ENCODE measurements at places on chromosomes 11 and 22.

GRCh38 chr11:131658952-131659351 lies 288.5 kb downstream of the NTM start:
- DNase-seq, result no peak

DNA sequence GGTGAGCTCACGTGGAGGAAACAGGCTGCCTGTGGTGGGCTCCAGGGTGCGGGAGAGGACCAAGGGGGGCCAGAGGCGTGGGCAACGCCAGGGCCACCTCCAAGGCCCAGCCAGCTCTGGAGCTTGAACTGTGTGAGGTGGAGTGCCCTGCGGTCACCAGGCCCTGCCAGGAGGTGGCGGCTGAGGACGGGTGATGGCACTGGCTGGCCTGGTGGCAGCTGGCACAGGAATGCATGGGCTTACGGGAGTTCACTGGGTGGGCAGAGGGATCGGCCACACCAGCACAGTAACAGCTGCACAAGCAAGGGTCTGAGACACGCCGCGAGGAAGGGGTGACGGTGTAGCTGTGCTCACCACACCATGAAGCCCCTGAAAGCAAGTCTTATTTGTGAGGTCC lies 15.8 kb downstream of the TOLLIP start:
- DNase-seq, result no peak

DNA sequence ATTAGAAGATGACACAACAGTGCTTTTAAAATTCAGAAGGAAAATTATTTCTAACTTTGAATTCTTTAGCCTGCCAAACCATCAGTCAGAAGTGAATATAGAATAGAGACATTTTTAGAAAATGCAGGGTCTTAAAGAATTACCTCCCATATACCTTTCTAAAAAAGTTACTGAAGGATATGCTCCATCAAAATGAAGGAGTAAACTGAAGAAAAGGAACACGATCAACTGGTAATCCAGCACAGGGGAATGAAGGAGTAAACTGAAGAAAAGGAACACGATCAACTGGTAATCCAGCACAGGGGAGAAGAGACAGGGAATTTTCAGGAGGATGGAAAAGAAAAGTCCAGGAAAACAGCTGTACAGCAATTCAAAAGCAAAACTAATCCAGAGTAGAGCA lies 75.4 kb upstream of the LDLRAD3 start:
- DNase-seq, result no peak

DNA sequence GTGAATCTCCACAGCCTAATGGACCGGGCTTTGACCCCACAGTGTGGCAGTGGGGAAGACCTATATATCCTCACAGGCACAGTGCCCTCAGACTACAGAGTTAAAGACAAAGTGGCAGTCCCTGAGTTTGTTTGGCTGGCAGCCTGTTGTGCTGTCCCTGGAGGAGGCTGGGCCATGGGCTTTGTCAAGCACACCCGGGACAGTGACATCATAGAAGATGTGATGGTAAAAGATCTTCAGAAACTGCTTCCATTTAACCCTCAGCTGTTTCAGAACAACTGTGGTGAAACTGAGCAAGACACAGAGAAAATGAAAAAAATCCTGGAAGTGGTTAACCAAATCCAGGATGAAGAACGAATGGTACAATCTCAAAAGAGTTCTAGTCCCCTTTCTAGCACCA lies 39.0 kb downstream of the ENDOD1 start:
- no peak for DNase-seq

- no peak for DNase-seq
These were observed 3.3 kb downstream of the MAP4K2 start for GRCh38 chr11:64799623-64800302.

DNA sequence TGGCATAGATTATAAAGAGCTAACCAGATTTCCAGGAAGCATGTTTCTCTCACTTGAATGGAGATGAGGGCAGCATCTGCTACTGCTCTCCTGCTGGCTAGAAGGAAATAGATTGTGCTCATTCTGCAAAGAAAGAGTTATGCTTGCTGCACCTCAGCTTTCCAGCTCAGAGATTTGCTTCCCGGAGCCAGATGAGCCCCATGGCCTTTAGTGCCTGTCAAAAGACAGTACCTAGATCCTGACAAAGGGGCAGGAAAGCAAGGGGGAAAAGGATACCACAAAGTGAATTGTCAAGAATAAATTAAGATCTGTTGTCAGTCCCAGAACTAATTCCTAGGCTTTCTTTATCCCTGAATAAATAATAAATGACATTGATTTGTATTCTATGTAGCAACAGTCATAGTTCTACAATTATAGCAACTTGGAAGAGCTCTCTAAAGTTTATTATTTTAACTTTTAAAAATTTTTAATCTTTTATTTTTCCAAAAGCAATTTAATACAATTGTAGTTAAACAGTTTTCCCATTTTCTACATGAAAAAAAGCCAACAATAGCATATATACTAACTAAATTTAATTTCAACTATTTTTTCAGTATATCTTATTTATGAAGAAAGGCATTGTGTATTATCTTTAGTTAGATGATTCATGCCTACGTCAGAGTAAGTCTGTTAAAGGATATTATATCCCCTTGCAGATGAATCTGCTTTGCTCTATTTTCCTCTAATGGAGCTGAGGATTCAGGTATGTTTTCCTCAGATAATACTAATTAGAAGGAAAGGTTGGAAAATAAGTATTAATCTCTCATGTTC lies 306.1 kb upstream of the DDI1 start:
- no peak for DNase-seq

DNA sequence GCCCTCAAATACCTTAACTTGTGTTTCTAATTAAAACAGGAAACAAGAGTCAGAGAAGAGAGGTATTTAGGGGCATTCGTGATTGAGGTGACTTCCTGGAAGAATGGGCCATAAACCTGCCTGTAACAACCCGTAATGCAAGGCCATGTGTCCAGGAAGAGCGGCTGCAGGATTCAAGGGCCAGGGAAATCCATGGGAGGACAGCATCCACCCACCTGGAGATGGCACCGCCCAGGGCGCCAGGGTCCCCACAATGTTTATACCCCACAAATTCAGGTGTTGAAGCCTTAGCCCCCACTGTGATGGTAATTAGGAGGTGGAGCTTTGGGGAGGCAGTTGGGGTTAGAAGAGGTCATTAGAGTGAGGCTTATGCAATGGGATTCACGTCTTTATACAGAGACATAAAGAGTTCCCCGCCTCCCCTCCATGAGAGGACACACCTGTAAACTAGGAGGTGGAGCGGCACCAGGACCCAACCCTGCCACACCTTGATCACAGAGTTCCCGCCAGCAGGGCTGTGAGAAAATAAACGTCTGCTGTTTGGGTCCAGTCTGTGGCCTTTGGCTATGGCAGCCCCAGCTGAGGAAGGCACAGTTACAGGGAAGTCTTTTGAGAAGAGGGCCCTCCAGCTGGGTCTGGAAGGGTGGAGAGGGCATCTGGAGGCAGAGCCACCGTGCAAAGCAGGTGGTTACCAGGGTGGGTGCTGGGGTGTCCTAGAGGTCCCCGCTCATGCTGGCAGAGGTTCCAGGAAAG lies 1394.3 kb downstream of the TBC1D22A start:
- DNase-seq, result no peak

DNA sequence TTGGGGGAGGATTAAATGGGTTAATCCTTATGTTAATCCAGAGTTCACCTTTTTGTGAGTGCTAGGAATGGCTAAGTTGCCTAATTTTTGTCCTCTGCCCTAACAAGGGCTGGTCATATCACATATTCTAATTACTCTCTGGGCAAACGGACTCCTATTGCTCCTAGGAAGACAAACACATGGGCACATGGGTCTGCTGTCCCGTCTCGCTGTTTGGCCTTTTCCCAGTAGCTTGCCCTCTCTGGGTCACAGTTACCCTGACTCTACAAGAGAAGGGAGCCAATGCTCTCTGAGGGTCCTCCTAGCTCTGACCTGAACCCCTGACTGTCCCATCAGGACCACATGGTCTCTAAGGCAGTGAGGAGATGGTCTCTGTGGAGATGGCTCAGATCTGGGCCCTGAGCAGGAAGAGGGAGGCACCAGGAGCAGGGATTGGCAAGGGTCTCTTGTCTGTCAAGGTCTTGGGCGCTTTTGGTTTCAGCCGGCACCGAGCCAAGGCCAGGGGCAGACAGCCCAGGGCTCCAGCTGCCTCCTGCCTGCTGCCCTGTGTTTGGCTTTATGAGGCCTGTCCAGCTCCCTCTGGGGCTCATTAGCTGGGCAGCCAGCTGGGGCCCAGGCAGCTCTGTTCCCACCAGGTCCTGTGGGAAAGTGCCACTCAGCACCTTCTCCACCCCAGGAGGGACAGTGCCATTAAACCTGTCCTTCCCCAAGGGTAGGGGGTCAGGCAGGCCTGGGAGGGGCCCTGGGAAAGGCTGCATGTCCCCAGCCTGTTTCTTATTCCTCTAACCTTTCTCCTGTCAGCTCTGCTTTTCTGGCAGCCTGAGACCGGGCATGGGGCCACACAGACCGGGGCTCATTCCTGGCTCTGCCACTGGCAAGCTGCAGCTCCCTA lies 559.9 kb downstream of the MN1 start:
- DNase-seq, result no peak

DNA sequence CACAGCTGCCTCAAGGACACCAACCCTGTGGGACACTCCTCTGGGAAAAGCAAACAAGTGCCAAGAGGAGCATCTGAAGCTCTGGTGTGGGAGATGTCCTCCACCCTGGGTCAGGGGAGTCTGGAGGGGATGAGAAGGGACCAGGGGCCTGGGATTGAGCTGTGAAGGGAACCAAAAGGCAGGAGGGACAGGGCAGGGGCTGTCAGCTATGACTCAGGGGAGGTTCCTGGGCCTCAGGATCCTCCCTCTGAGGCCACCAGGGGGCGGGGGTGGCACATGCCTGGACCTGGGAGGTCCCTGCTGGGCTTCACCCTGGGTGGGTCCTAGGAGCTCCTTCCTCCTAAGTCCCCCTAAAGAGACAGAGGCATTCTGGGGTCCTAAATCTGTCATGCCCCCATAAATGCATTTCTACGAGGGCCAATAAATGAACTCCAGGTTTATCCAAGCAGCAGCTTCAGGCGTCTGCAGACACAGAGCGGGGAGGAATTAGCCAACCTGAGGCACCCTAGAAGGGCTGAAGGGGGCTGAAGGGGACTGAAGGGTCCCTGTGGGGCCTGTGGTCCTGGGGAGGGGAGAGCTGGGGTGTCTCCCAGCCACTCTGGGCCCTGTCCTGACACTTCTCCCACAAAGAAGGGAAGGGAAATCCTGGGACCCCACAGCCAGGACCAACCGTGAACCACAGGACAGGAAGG lies 31.9 kb upstream of the IGLL5 start:
- peak; percentile 66 for DNase-seq

- no peak for DNase-seq
These were observed 20.9 kb upstream of the MPPED1 start for GRCh38 chr22:43390872-43391271.

- no peak for DNase-seq
These were observed 73.7 kb downstream of the ABTB2 start for GRCh38 chr11:34284156-34284555.

DNA sequence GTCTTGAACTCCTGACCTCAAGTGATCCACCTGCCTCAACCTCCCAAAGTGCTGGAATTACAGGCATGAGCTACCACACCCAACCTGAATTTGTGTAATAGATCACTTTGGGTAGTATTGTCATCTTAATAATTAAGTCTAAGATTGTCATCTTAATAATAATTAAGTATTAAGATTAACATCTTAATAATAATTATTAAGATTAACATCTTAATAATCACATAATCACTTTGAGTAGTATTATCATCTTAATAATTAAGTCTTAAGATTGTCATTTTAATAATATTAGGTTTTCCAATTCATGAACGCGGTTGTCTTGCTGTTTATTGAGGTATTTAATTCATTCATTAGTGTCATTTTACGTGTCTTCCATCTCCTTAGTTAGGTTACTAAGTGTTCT lies 8.2 kb downstream of the MOV10L1 start:
- DNase-seq, result no peak

DNA sequence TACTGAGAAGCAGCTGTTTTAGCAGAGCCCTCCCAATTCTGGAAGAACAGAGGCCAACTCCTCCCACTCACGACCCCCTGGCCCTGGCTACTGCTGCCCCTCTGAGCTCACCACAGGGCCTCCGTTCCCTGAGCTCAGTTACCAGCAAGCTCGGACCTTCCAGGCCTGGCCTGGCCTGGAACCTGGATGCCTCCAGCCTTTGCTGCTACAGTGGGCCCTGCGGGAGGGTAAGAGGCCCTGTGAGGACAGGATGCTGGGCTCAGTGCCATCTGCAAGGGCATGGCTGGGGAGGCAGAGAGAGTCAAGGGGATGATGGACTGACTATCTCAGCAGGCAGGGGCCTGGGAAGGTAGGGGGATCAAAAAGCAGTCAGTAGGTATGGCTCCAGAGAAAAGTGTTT lies 209.9 kb upstream of the NCAM1 start:
- no peak for DNase-seq

- DNase-seq, result no peak
These were observed 116.7 kb downstream of the PHF21B start for GRCh38 chr22:44892803-44893730.

GRCh38 chr11:68673306-68673945 lies 10.9 kb upstream of the GAL start:
- no peak for DNase-seq

DNA sequence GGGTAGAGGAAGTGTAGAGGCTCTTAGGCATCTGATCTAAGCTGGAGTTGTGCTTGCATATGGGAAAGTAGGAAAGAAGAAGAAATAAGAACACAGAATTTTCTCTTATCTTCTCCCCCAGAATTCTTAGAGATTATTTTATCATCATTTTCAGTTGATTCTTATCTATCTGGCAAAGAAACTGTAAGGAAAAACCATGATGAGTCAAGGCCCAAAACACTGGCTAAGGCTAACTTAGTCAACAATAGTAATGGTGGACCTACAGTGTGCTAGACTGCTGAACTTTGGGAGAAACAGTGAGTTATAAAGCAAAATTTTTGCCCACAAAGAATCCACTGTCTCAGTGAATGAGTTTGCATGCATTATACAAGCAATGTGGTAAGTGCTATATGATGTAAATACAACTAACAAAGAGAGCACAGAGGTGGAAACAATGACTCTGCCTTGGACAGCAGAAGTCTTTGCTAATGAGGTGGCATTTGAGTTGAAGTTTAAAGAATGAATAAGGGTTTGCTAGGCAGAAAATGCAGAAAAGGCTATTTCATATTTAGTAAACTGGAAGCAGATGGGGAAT lies 344.5 kb upstream of the PLET1 start:
- no peak for DNase-seq

DNA sequence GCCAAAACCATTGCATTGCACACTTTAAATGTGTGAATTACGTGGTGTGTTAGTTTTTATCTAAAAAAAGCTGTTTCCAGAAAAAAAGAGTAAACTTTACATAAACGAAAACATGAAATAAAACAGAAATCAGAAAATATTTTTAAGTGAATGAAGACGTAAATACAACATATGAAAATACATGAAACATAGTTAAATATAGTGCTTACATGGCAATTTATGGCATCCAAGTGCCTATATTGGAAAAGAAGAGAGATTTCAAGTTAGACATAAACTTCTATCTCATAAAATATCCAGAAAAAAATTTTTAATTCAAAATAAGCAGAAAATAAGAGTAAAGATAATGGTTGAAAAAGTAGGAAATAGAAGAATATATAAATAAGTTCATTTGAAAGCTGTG lies 11.9 kb upstream of the OR8D2 start:
- no peak for DNase-seq

Data from HuH-7 (cell line).